ENCODE measurements at places on chromosomes 7 and 10.

DNA sequence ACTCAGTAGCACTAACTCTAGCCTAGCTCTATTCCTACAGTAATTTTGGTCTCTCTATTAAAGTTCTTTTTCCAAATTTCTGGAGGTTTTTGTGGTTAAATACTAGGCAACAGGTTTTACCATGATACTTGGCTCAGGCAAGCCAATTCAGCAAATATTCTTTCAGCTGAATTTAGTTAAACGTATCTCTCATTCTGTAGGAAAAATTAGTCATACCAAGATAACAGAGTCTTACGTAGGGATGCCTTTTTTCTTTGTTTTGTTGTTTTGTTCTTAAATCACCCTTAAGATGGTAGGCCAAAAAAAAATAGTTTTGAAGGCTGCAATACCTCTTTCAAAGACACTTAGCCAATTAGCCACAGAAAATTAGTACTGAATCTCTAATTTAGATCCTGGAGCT is 180.5 kb downstream of the MAGI2 start:
- DNase-seq: no peak

- no peak for DNase-seq
Observed at GRCh38 chr7:51121931-51122425, 194.6 kb downstream of the COBL start.

DNA sequence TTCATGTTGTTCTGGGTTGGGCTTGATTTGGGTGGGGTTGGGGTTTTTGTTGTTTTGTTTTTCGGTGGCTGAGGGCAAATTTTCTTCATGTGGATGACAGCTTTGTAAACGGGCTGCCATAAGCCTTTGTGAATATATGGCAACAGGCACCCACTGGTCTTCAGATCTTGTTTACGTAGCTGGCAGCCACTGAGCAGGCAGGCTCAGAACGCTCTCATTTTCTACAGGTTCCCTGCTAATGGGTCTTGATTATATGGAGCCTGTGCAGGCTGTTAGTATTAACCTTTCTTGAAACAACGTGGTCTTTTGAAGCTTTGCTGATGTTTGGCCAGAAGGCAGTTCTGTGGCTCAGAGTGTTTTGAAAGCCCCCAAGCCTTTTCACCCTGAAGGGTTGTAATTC is 199.7 kb downstream of the TNS3 start:
- peak; percentile 39 for DNase-seq

- DNase-seq: no peak
Observed at GRCh38 chr7:3234851-3235250, 66.2 kb upstream of the SDK1 start.

- DNase-seq: no peak
Observed at GRCh38 chr7:35646289-35647023, 48.5 kb downstream of the HERPUD2 start.

GRCh38 chr7:35258125-35258867 is 4.4 kb upstream of the TBX20 start:
- no peak for DNase-seq

DNA sequence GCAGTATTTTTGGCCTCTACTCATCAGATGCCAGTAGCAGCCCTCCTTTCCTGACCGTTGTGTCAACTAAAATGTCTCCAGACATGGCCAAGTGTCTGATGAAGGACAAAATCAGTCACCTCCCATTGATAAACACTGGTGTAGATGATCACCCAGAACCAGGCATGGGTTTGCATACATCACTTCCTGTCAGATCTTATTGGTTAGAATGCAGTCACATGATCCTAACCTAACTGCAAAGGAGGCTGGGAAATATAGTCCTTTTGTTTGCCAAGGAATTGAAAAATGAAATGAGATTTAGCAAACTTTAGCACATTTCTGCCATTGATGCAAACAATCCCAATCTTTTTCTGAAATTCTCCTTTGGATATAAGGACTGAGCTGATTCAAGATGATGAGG is 141.4 kb downstream of the BUB3 start:
- DNase-seq: no peak

GRCh38 chr7:80380957-80381356 is 130.9 kb downstream of the GNAT3 start:
- no peak for DNase-seq

DNA sequence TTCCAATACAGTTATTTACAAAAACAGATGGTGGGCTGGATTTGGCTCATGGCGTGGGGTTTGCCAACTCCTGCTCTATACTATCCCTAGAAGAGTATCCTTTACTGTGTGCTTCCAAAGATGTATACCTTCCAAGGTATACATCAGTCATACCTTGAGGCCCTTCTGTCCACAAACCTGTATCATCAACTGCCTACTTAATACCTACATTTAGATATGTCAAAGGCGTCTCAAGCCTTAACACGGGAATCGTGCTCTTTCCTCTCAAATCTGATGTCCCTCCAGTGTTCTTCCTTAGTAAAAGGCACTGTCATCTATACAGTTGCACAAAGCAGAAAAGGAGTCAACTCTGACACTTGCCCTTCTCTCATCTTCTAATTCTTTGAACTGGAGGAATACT is 36.9 kb downstream of the NAMPT start:
- DNase-seq: no peak

DNA sequence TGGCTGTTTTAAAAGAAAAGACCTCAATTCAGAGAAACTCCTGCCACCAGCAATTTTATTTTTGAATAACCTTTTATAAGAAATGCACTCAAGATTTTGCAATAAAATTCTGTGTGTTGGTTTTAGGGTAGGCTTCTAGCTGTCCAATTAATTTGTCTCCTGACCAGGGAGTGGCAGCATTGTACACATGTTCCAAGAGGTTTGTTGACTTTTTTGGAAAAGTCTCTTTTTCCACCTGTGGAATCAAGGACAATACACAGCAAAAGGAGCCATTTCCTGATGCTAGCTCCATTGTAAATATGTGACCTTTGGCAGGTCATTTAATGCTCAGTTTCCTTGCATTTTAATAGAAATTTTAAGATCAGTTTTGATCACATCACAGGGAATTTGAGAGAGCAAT is 1.8 kb downstream of the GIMAP5 start:
- no peak for DNase-seq

DNA sequence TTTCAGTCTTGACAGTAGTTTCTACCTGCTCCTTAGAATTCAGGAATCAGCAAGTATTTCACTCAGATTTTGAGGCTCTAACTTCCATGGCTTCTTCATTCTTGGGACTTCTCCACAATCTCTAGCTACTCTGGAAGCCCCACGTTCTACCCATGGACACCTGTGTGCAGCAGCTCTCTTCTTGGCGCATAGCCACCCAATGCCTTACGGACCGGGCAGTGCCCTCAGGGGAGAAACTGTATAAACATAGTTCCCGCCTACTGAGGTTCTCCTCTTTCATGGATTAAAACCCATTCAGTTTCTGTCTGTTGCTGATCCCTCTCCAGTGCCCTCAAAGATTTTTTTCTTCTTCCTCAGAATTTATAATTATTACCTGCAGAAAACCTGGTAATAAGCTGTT is 177.1 kb downstream of the SORCS1 start:
- no peak for DNase-seq

GRCh38 chr7:128408709-128409595 is 830 bp downstream of the IMPDH1 start:
- DNase-seq: no peak

- no peak for DNase-seq
Observed at GRCh38 chr7:66442385-66442784, 186.3 kb upstream of the KCTD7 start.

GRCh38 chr7:47427051-47427643 is 154.8 kb downstream of the TNS3 start:
- DNase-seq: no peak

- DNase-seq: no peak
Observed at GRCh38 chr7:69640925-69641594, 42.8 kb downstream of the AUTS2 start.

DNA sequence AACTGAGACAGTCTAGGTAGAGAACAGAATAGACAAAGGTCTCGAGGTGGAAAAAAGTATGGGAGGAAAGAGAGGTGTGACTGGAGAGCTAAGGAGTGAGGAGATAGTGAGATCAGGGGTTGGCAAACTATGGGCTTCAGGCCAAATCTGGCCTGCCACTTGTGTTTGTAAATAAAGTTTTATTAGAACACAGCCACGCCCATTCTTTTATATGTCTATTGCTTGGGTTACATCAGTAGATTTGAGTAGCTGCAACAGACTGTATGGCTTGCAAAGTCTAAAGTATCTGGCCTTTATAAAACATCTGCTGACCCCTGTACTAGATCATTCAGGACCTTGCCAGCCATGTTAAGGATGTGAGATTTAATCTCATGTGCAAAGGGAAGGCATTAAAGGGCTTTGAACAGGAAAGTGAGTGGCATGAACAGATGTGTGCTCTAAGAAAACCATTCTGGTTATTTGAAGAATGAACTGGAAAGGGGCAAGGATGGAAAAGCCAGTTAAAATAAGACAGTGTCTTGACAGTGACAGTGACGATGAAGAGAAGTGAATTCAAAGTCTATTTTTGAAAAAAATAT is 240.3 kb downstream of the RNLS start:
- no peak for DNase-seq

DNA sequence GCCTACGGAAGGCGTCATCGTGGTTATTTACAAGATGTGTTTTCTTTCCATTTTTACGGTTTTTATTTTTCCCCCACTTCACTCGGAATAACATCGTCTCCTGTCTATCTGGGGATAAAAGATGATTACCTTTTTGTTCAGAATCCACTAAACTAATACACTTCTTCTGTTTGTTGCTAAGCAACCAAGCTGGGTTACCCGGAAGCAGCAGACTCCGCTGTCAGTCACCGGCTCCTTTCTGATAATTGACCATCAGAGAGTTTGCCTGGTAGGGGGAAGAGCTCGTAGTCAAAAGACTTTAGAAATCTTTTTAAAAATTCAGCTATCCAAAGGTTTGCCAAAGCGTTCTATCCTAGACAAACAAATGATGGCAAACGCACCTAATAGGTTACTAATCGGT is 75.0 kb upstream of the SFMBT2 start:
- no peak for DNase-seq

DNA sequence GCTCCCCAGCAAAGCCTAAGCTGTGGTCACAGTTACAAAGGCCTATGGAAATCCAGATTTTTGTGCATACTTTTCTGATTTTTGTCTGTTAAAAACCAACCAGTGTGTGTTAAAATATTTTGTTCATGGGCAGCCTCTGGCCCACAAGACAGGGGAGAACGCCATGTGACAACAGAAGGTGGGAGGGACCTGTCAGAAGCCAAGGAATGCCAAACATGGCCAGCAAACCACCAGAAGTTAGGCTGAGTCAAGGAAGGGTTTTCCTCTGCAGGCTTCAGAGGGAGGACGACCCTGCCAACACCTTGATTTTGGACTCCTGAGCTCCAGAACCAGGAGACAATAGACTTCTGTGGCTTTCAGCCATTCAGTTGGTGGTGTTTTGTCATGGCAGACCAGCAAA is 127.3 kb downstream of the CUL2 start:
- DNase-seq: no peak

DNA sequence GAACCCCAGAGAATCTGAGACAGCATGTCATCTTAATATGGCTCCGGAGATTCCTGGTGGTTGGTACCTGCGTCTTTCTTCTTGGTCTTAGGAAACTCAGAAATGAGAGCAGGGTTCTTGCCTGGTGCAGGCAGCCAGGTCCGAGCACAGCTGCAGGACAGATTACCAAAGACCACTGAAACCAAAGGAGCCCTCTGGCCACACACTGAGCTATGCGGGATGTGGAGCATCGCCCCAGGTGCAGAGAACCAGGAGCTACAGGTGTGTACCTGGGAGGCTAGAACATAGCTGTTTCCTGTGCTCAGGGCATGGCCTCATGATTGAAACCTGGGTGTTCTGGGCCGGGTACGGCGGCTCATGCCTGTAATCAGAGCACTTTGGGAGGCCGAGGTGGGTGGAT is 635.4 kb downstream of the CALN1 start:
- no peak for DNase-seq

DNA sequence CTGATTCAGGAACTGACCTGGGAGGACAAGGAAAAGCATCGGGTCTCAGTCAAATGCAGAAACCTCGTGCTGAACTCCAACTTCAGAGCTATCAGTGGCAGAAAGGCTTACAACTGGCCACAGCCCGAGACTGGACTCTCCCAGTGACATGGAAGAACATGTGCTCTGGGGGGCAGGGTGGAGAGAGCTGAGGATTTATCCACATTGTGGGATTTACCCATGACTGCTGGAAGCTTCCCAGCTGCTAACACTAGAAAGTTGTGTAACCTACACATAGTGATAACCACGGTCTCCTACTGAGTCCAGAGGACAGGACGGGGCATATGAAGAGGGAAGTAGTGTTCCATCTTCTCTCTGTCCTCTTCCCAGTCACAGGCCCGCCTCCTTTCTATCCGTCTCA is 103.4 kb downstream of the ITIH5 start:
- no peak for DNase-seq

DNA sequence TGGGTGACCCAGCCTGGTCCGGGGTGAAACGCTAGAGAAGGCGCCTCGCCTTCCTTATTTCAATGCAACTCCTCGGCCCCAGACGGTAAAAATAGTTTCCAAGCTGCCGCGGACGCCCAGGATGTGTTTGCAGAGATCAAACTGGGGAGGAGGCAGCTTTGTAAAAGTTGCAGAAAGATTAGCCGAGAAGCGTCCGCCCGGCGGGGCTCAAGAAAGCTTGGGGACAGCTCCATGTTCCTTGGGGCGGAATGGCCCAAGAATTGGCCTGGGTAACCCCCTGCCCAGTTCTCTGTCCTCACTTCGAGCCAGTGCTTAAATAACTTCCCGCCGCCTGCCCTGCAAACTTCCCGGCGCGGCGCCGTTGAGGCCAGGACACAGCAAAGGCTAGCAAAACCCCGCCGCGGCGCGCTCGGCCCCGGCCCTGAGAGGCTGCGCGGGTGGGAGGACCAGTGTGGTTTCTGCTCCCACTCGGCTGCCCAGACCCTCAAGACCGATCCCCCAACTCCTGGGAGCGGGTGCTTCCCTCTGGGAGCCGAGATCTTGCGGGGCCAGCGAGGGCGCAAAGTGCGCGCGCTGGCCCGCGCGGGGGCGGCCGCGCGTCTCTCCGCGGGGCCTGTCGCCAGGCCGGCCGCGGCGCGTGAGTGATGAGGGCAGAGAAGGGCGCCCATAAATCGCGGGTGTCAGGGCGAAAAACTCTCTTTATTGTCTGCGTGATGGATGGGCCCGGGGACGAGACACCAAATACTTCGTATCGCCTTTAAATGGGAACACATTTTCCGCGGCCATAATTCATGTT is 6.3 kb upstream of the ZNF503 start:
- DNase-seq: no peak

- no peak for DNase-seq
Observed at GRCh38 chr7:86815556-86815955, 171.8 kb downstream of the GRM3 start.

DNA sequence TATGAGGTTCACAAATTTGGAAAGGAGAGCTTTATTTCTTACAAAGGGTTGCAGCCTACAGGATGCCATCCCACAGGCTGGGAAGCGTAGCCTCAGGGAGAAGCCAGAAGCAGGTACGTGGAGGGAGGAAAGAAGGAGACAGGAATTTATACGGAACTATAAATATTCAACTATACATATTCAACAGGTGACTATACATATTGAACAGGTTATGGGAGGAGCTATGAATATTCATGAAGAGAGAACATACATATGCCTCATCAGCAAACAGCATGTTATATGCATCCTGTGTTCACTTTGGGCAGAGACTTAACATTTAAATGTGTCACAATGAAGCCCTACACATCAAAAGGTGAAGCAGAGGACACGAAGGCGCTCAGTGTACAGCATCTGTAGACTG is 40.5 kb upstream of the LMTK2 start:
- DNase-seq: no peak

All from NCI-H1105 treated with DMSO at 0.1 percent for 48 hours (cell line).